ENCODE measurements at places on chromosomes 1 and 21. TPM values are rescaled to one million over a fixed set of nuclear protein-coding genes. Genes with fewer than 3 reads are reported as not detected.

C8B gene
- total RNA-seq = not detected

- peak overlapping the region; percentile 76 for H3K27ac ChIP-seq
- H3K36me3 ChIP-seq = peaks cover 32% of the 10 kb centered on the region
- DNase-seq = no peak
- peaks cover 11% of the 10 kb centered on the region for H3K4me1 ChIP-seq
- no peaks in the 10 kb centered on the region for H3K27me3 ChIP-seq
These were observed 6.4 kb upstream of the TMCO2 start for GRCh38 chr1:40241362-40241761.

SPOCD1 gene
- not detected for total RNA-seq

- H3K36me3 ChIP-seq = no peaks in the 10 kb centered on the region
- no peak within 1 kb of the TSS for H3K27ac ChIP-seq
- H3K27me3 ChIP-seq = peaks cover 22% of the 10 kb centered on the region
- peak within 1 kb of the TSS; percentile 32 for H3K4me3 ChIP-seq
- H3K4me1 ChIP-seq = peaks cover 4% of the 10 kb centered on the region
- DNase-seq = no peak
These were observed at the start of gene PTGFRN for GRCh38 chr1:116909512-116910378. Gene PTGFRN, plus strand, starts transcription at chr1:116909916. Its CDS starts 288 bp downstream, at chr1:116910204.

DNA sequence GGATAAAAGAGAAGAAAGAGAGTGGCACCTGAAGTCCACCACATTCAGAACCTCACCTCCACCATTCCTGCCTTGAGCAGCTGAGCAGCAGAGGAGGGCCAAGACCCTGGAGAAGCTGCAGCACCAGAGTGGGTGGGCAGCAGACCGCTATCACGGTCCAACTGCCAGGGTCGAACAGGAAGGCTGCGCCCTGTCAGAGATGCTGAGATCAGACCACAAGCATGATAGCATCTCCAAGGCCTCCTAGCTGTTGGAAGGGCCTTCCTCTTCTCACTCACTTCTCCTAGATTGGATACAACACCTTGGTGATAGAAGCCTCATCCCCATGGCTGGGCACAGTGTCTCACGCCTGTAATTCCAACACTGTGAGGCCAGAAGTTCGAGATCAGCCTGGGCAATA, 12.1 kb upstream of the SLC45A3 start:
- peaks cover 9% of the 10 kb centered on the region for H3K4me1 ChIP-seq
- H3K4me3 ChIP-seq = no peak overlapping the region
- H3K36me3 ChIP-seq = no peaks in the 10 kb centered on the region
- H3K27me3 ChIP-seq = peaks cover 8% of the 10 kb centered on the region
- no peak overlapping the region for H3K27ac ChIP-seq
- DNase-seq = no peak

FMO5 gene
- total RNA-seq = 1.5 TPM

GPX7 gene
- total RNA-seq = 20.9 TPM

DNA sequence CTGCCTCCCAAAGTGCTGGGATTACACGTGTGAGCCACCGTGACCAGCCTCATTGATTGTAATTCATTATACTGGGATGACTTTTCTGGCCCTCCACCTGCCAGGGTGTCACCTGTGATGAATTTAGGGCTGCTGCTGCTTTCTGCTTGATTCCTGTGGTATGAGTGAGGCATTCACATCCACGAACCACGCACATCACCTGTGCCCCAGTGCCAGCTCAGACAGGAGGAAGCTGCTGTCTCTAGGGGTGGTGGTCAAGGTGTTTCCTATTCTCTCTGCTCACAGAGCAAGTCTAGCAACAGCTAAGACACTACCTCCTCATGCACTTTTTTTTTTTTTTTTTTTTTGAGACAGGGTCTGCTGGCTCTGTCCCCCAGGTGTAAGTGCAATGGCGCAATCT, 12.3 kb upstream of the LDLRAD2 start:
- DNase-seq = no peak
- H3K4me1 ChIP-seq = peaks cover 13% of the 10 kb centered on the region
- H3K4me3 ChIP-seq = no peak overlapping the region
- peaks cover 1% of the 10 kb centered on the region for H3K36me3 ChIP-seq

NEK2 gene
- 0.59 TPM for total RNA-seq

TRIM46 gene
- 1.9 TPM for total RNA-seq

TTC22 gene
- total RNA-seq = 6.0 TPM

ARHGAP29 gene
- total RNA-seq = not detected

DNA sequence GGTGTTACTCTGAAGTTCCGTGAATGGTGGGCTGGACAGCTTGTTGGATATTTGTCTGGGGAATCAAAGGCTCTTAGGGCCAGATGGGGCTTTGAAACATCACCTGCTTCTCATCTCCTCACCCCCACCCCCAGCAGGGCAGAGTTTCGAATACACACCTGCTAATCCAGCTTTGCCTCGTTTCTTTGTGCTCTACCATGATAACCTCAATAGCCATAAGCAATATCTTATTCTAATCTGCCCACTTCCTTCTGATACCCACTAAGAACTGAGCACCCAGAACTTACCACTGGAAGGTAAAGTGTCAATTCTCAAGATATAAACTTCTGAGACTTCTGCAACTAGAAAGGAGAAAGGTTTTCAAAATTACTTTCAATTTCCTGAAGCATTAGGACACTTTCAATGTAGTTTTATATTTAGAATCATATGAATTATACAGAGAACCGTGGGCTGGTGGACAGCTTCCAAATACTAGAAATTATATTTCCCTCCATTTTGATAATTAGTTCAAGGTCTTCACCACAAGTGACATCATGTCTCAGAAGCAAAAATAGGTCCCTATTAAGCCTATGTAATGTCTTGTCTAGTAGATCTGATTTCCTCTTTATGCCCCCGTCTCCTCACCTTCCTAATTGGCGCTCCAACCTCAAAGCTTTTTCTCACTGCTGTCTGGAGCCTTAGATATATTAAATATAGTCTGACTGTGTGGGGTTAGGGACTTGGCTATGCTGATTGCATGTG, 64.4 kb upstream of the NEK2 start:
- H3K4me3 ChIP-seq = no peak overlapping the region
- H3K27ac ChIP-seq = no peak overlapping the region
- no peaks in the 10 kb centered on the region for H3K36me3 ChIP-seq
- no peak for DNase-seq
- no peaks in the 10 kb centered on the region for H3K27me3 ChIP-seq

DNA sequence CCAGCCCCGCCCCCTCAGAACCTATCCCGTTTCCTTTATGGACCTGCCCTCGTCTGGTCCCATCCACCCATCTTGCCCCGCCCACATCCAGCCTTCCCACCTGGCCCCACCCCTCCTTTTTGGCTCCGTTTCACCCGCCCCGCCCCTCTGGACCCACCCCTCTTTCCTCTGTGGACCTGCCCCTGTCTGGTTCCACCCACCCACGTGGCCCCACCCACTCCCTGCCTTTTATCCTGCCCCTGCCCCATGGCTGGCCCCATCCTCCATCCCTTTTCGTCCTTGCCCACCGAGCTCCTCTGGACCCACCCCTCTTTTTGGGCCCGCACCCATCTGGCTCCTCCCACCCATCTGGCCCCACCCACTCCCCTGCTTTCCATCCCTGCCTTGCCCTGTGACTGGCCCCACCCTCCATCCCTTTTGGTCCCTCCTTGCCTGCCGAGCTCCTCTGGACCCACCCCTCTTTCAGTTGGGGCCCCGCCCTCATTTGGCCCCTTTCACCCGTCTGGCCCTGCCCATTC, 177.3 kb downstream of the CAMTA1 start:
- H3K27me3 ChIP-seq = peaks cover 53% of the 10 kb centered on the region
- no peaks in the 10 kb centered on the region for H3K36me3 ChIP-seq
- H3K4me3 ChIP-seq = no peak overlapping the region

DNA sequence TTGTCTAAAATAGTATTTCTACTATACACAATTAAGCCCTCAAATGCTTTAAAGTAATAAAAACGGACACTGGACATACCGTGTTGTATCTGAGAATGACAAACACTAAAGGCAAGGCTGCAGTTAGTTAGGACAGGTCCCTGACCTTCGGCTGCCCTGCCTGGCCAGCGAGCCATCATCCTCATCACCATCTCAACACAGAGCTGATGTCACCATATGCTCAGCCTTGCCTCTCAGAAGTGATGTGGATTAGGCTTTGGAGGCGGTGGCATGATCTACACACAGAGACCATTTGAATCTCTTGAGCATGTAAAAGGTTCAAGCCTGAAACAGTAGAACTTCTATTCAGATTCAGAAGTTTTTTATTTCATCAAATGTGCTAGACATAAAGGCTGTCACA, 244.7 kb downstream of the SDCCAG8 start:
- H3K36me3 ChIP-seq = peaks cover 22% of the 10 kb centered on the region
- H3K4me3 ChIP-seq = no peak overlapping the region
- no peak overlapping the region for H3K27ac ChIP-seq
- H3K27me3 ChIP-seq = no peaks in the 10 kb centered on the region
- DNase-seq = no peak
- peaks cover 12% of the 10 kb centered on the region for H3K4me1 ChIP-seq

- no peak overlapping the region for H3K27ac ChIP-seq
- peaks cover 7% of the 10 kb centered on the region for H3K4me1 ChIP-seq
- DNase-seq = no peak
- H3K36me3 ChIP-seq = peaks cover 3% of the 10 kb centered on the region
- H3K27me3 ChIP-seq = no peaks in the 10 kb centered on the region
These were observed 42.9 kb downstream of the RCAN1 start for GRCh38 chr21:34571994-34572393.

GRCh38 chr1:224080115-224080774, 33.7 kb upstream of the FBXO28 start:
- no peak for DNase-seq
- H3K36me3 ChIP-seq = no peaks in the 10 kb centered on the region
- no peaks in the 10 kb centered on the region for H3K4me1 ChIP-seq
- no peak overlapping the region for H3K27ac ChIP-seq

- no peaks in the 10 kb centered on the region for H3K27me3 ChIP-seq
- no peak overlapping the region for H3K4me3 ChIP-seq
These were observed 132.7 kb downstream of the RUNX1 start for GRCh38 chr21:34916446-34916845.

INSRR gene
- not detected for total RNA-seq

- no peaks in the 10 kb centered on the region for H3K4me1 ChIP-seq
- H3K27ac ChIP-seq = no peak overlapping the region
- H3K4me3 ChIP-seq = no peak overlapping the region
- H3K27me3 ChIP-seq = no peaks in the 10 kb centered on the region
- no peaks in the 10 kb centered on the region for H3K36me3 ChIP-seq
These were observed 596.4 kb upstream of the ZRANB2 start for GRCh38 chr1:71676979-71677925.

DNA sequence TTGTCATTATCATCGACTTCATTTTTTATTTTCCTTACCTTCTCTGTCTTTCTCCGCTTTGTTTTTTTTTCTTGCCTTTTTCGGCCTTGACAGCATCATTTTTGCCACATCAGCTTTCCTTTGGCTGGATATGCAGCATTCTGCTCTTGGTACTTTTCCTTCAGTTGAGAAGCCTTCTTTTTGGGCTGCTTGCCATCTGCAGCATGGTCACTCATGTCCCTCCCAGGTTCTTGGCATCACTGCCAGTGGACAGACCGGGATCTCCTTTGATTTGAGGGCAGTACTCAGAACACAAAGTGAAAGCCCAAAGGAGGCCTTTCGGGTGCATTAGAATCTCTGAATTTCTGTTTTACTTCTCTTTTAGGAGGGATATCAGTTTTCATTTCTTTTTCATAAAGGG, 3.7 kb upstream of the PARP1 start:
- no peak overlapping the region for H3K4me3 ChIP-seq
- no peak for DNase-seq
- H3K27me3 ChIP-seq = no peaks in the 10 kb centered on the region
- H3K4me1 ChIP-seq = peaks cover 17% of the 10 kb centered on the region

DNA sequence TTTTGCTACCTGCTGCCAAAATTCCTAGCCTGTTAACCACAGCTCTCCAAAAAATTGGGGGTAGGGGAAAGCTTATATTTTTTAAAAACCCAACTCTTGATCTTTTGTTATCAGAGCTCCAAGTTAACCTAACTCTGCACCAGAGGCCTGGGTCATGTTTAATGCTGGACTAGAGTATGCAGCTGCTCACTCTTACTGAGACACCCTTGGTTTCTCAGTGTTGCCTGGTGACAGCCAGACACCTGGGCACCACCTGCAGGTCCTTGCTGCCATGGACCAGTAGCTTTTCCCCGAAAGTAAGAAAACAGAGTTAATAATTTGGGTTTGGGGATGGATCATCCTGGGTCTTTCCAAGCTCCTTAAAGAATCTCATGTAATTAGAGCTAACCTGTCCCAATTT, 30.1 kb downstream of the KCNJ6 start:
- no peaks in the 10 kb centered on the region for H3K36me3 ChIP-seq
- H3K4me3 ChIP-seq = no peak overlapping the region
- H3K27me3 ChIP-seq = peaks cover 7% of the 10 kb centered on the region
- no peak for DNase-seq
- H3K27ac ChIP-seq = no peak overlapping the region

DNA sequence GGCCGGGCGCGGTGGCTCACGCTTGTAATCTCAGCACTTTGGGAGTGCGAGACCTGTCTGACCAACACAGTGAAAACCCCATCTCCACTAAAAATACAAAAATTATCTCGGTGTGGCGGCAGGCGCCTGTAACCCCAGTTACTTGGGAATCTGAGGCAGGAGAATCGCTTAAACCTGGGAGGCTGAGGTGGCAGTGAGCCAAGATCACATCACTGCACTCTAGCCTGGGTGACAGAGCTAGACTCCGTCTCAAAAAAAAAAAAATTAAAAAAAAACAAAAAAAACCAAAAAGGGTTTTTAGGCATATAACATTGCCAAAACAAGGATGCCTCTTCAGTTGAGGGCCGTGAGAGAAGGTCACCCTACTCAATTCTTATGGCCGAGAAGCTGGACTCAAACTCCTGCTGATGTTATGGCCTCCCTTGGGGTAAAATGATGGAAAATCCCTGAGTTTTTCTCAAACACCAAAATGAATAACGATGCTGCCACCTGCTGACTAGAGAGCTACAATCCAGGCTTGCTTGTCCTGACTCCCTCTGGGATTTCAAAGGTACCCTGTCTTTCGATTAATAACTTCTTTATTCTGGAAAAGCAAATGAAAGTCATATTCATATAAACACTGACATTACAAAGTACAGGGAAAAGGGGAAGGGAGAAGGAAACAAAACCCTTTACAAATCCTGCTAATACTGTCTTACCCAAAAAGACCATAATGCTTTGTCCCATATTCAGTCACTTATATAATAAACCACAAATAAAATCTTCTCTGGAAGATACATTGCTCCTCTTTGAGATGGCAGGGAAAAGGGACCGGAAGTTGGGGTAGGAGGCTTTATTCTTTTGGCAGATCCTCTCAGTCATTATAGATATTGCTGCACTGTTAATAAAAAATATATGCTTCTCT, 10.7 kb downstream of the RAB42 start:
- no peaks in the 10 kb centered on the region for H3K4me1 ChIP-seq
- DNase-seq = no peak
- no peaks in the 10 kb centered on the region for H3K27me3 ChIP-seq
- no peak overlapping the region for H3K27ac ChIP-seq
- H3K36me3 ChIP-seq = peaks cover 43% of the 10 kb centered on the region

CDK18 gene
- 2.6 TPM for total RNA-seq

CIART gene
- total RNA-seq = 0.20 TPM

MTARC2 gene
- total RNA-seq = 9.2 TPM
